ENCODE measurements at places on chromosomes 12 and 14.

DNA sequence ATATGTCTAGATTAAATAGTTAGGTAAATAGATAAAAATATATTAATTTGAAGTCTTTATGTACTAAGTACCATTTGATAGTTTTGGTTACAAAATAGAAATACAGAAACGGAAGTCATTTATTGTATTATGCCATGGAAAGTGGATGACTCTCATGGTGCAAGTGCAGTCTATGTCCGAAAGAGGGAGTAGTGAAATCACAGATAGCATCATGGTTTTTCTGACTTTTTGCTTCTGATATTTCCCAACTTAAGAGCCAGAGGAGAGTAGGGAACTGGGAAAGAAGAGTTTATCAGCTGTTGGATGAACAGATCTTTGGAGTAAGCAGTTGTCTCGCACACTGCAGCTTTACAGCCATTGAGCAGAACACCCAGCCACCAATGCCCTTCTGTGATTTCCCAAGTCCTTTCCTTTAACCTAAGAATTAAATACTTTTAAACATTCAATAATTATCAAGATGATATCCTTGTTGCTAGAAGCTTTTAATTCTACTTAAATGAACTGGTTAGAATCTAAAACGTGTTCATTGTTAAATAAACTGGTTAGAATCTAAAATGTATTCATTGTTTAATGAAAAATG lies 18.4 kb upstream of the SRGAP1 start:
- DNase-seq: no peak

GRCh38 chr14:53295985-53296582 lies 143.0 kb upstream of the DDHD1 start:
- DNase-seq: no peak

DNA sequence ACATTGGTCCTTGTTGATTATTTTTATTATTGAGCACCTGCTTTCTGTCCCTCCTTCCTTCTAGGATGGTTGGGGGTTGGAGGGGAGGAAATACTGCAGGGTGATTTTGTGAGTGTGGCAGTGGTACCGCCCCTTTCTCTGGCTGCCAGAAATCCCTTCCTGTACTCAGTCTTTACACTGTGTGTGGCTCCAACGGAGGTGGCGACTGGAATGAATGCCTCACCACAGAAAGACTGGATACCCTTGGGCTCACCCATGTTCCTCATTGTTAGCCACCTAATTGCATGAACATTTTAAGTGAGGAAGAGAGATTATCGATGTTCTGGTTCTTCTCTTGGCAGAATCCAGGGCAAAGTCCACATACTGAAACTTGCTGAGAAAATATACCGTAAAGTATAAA lies 272.0 kb upstream of the E2F7 start:
- no peak for DNase-seq

DNA sequence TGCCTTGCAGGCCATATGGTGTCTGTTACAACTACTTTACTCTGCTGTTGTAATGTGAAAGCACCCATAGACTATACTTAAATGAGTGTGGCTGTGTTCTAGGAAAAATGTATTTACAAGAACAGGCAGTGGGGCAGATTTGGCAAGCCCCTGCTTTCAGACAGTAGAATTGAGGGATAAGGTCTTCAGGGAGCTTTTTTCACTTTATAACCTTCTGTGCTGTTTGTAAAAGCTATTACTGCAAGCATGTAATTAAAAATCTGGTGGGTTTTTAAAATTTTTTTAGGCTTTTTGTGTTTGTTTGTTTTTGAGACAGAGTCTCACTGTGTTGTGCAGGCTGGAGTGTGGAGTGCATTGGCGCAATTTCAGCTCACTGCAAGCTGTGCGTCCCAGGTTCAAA lies 73.9 kb downstream of the VEZT start:
- no peak for DNase-seq

DNA sequence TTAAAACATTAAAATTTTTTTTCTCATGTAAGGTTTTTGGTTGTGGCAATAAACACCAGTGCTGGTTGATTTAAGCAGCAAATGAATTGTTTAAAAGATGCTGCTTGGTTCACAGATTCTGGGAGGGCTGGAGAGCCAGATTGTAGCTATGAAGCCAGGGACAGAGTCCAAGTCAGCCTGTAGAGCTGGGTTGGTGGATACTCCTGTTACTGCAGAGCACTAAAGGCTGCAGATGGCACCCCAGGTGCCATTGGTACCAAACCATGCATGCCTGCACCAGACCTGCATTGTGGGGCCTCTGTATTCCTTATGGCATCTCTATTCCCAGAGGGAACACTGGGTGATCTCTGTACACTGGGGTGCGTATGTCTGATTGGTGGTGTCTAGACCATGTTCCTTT lies 113.3 kb downstream of the SNAPC1 start:
- no peak for DNase-seq

GRCh38 chr14:71137536-71138447 lies 230.5 kb downstream of the PCNX1 start:
- no peak for DNase-seq

DNA sequence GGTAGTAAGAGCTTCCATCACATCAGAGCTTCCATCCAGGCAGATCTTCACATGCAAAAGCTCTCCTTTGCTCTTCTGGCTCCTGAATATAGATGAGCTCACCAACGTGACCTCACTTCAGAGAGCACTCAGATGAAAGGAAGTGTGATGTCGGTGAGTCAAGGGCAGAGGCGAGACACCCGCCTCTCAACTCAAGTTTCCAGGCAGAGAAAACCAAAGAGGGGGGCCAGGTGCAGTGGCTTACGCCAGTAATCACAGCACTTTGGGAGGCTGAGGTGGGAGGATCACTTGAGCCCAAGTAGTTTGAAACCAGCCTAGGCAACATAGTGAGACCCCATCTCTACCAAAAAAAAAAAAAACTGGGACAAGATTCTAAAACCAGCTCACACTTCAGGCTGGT lies 126.9 kb downstream of the DUSP6 start:
- no peak for DNase-seq

DNA sequence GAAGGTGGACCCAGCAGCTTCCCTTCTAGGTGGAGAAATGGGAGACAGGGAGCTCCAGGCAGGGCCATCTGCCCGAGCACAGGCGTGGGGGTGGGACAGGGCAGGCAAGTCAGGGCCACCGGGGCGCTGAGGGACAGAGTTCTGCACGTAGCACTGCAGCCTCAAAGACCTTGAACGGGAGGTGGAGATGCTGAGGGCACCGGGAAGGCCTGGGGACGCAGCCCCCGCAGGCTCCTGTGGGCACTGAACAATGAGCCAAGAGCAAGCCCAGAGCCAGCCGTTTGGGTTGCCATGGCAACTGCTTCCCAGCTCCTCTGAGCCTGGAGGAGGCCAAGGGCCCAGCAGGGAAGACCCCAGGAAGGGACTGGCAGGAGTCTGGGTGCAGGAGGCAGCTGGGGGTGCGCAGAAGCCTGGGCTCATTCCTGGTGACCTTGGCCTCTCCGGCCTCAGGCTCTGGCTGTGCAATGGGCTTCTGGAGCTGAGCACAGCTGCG lies 3.4 kb downstream of the LBHD2 start:
- no peak for DNase-seq

DNA sequence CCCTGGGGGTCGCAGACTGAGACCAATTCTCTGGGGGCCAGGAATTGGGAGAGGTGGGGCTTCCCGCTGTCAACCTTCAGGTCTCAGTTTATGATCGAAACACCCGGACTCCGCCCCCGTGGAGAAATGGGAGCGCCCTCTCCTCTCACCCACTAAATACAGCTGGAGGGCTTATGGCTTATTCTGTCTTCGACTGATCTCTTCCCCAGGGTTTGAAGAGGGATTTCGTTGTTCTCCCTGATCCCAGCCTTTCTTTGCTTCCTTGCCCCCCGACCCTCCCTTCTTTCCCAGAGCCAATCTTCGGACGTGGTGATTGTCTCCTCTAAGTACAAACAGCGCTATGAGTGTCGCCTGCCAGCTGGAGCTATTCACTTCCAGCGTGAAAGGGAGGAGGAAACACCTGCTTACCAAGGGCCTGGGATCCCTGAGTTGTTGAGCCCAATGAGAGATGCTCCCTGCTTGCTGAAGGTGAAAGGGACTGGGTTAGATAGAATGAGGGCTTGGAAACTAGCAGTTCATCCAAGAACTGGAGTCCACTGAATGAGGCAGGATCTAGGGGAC lies 607 bp downstream of the OS9 start:
- no peak for DNase-seq

DNA sequence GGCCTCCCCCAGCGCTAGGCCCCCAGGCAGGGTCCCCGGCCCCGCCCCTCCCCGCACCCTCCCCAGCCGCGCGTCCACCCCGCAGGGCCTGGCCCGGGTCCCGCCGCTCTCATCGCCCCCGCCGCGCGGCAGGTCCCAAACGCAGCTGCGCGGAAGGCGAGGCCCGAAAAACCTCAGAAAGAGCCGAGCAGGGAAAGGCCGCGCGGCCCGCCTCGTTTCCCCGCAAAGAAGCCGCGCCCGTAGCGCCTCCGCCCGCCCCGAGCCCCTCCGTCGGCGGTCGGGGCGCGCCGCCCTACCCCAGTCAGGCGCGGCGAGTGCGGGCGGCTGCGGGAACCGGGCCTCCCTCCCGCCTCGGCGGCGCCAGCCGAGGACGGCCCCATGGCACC lies 324 bp downstream of the POLE start:
- DNase-seq: no peak

DNA sequence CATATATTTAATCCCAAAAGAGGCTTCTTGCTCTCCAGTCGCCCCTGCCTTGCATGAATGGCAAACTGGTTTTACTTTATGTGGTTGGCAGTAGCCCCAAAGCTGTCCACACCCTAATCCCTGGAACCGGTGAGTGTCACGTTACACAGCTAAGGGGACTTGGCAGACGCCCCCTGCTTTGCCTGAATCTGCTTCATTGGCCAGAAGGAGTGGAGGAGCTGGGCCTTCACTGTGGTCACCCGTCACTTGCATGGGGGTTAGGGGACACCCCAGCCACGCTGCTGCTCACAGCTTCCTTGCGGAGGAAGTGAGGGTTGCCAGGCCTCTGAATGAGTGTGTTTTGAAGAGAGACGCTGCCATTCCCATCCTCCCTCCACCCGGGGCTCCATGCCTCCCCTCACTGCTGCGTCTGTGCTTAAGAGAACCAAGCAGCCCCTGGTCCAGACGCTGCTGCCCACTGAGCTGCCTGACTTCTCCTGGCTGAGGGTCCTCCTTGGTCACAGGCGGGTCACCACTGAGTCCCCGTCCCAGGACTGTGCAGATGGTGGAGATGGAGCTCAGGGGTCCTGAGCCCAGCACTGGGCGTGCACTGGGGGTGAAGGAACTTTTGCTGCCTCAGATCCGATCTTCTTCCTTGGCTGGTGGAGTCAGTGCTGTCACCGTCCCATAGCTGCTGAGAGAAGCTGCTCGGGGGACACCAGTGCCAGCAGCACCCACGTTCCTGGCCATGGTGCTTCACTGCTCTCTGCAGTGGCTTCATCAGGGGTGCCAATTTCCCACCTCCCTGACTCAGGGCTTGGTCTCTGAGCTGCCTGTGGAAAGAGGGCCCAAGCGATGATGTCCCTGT lies 39.8 kb downstream of the GALNT9 start:
- DNase-seq: no peak

- DNase-seq: no peak
Measured at GRCh38 chr14:40525314-40525713, 1081.4 kb upstream of the LRFN5 start.

Data from GF-D8 (cell line).